ENCODE measurements at places on chromosomes 12 and 14.

DNA sequence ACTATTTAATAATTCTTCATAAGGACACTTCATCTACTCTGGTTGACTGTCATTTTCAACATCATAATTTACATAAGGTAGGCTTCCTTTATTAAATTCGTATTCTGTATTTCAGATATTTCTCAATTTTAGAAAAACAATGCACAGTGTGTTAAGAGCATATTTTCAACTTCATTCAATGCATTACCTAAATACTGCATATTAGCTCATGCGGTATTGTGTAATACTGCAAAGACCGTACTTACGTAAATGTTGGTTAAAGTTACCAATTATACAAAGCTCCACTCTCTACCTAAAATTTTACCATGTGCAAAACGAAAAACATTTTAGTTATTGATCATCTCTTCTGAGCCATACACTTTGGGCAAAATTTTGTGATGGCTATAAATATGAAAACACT lies 62.8 kb downstream of the EXOC5 start:
- DNase-seq = no peak

DNA sequence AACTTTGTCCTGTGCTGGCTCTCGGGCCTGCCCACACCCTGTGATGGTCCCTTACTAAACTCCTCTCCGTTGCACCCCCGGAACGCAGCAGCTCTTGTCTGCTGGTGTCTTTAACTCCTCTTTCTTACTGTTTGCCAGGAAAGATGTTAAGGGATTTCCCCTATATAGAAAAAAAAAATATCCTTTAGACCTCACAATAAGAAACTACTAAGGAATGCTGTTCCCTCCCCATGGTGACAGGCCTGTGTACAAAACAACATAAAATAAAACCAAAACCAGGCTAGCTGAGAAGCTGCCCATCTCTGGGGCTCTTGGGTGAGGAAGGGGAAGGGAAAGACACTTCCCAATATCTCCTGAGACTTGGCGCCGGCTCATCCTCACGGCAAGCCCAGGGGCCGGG lies 95.4 kb downstream of the CHGA start:
- DNase-seq = no peak

- DNase-seq = no peak
Observed at GRCh38 chr14:34785223-34786006, 71.0 kb upstream of the CFL2 start.

DNA sequence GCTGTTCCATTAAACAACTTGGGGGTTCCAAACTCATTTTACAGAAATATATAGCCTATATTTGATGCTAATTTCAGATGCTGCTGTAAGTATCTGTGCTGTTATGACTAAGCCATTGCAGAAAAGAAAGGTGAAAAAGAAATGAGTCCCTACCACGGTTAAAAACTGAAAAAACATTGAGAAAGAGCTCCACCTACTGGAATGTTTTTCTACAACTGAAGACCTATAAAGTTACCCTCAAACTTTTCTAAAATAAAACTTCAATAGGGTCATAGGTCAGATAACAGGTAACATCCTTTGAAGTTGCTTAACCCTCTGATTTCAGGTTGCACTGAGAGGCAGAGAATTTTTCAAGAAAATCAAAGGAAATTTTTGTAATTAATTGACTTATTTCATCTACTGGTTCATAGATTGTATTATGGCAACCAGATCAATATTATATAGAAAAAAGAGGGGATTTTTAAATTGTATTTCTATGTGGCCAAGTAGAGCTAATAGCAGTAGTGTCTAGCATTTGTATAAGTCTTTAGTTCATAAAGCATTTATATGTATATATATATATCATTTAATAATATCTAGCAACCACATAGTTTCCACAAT lies 279.9 kb downstream of the RPS29 start:
- DNase-seq = no peak

GRCh38 chr14:91770185-91770584 lies 38.3 kb upstream of the CATSPERB start:
- no peak for DNase-seq

GRCh38 chr12:32585680-32586079 lies 93.4 kb upstream of the DNM1L start:
- DNase-seq = no peak

GRCh38 chr14:44774396-44774795 lies 187.4 kb downstream of the KLHL28 start:
- no peak for DNase-seq

GRCh38 chr12:79782172-79782900 lies 91.6 kb upstream of the PAWR start:
- DNase-seq = no peak

- no peak for DNase-seq
Observed at GRCh38 chr12:94427501-94428381, 31.9 kb downstream of the CEP83 start.

- no peak for DNase-seq
Observed at GRCh38 chr12:54018468-54018984, 9.7 kb upstream of the HOXC6 start.

- no peak for DNase-seq
Observed at GRCh38 chr14:52391881-52392615, 77.9 kb downstream of the PTGER2 start.
